ENCODE measurements at places on chromosomes 2 and 18. TPM values are rescaled to one million over a fixed set of nuclear protein-coding genes. Genes with fewer than 3 reads are reported as not detected.

GRCh38 chr18:37657493-37657892 is 91.9 kb upstream of the CELF4 start:
- H3K4me3 ChIP-seq, result no peak overlapping the region
- H3K27ac ChIP-seq, result no peak overlapping the region
- H3K4me1 ChIP-seq, result no peaks in the 10 kb centered on the region
- H3K36me3 ChIP-seq, result no peaks in the 10 kb centered on the region

GRCh38 chr18:72867746-72868584 is at the start of gene NETO1:
Gene NETO1 (minus strand): TSS chr18:72867987. CDS start chr18:72867291, 696 bp downstream.
- H3K36me3 ChIP-seq, result no peaks in the 10 kb centered on the region
- H3K4me1 ChIP-seq, result peaks cover 2% of the 10 kb centered on the region
- H3K27ac ChIP-seq, result no peak within 1 kb of the TSS
- peak; percentile 26 for DNase-seq
- peaks cover 37% of the 10 kb centered on the region for H3K27me3 ChIP-seq
- H3K4me3 ChIP-seq, result peak within 1 kb of the TSS; percentile 39

DNA sequence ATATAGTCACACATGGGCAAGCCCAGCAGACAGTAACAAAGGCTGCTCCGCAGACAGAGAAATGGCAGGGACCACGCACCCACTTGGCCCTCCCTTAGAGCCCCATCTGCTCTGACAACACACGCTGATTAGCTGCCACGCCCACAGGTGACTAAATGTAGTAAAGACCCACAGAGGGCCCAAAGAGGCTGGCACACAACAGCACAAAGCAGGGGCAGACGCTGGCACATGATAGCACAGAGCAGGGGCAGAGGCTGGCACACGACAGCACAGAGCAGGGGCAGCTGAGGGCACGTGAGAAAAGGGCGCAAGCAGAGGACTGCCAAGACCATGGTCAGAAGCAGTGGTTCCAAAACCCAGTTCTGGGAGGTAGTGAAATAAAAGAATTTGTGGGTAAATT is 10.6 kb downstream of the AFG3L2 start:
- no peak overlapping the region for H3K4me3 ChIP-seq
- no peak for DNase-seq
- H3K36me3 ChIP-seq, result peaks cover 20% of the 10 kb centered on the region
- peaks cover 12% of the 10 kb centered on the region for H3K4me1 ChIP-seq
- H3K27ac ChIP-seq, result no peak overlapping the region

DNA sequence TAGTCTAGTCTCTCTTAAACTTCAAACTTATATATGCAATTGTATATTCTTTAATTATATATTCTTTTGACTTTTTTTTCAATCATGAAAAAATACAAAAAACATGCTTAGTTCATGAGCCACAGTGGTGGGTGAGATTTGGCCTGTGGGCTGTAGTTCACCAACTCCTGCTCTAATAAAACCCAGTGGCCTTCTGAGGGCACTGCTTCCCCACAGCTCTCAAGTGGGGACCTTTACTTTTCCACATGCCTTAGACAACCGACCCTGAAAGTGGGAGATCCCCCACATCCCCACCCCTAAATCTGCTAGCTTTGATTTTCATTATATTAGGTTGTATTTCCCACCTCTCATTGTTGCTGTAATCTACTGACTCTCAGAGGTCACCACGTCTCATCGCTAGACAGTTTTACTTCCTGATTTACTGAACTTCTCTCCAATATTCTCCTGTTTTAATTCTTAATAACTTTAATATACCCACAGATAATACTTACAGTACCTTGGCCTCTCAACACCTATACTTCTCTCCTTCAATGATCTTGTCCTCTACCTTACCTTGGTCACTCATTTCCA is 57.3 kb downstream of the ROCK1 start:
- no peaks in the 10 kb centered on the region for H3K27me3 ChIP-seq
- H3K27ac ChIP-seq, result no peak overlapping the region
- no peak overlapping the region for H3K4me3 ChIP-seq
- DNase-seq, result no peak
- peaks cover 8% of the 10 kb centered on the region for H3K36me3 ChIP-seq
- peaks cover 9% of the 10 kb centered on the region for H3K4me1 ChIP-seq

- no peak for DNase-seq
- H3K36me3 ChIP-seq, result no peaks in the 10 kb centered on the region
- no peak overlapping the region for H3K27ac ChIP-seq
- no peak overlapping the region for H3K4me3 ChIP-seq
Measured at GRCh38 chr2:98875081-98875728, 60.8 kb downstream of the CRACDL start.

GRCh38 chr2:211745295-211746097 is 793.1 kb downstream of the ERBB4 start:
- no peak overlapping the region for H3K4me3 ChIP-seq
- H3K4me1 ChIP-seq, result no peaks in the 10 kb centered on the region
- H3K36me3 ChIP-seq, result no peaks in the 10 kb centered on the region
- no peak for DNase-seq
- H3K27me3 ChIP-seq, result no peaks in the 10 kb centered on the region

- peaks cover 30% of the 10 kb centered on the region for H3K36me3 ChIP-seq
- H3K27ac ChIP-seq, result no peak overlapping the region
- H3K4me1 ChIP-seq, result peaks cover 3% of the 10 kb centered on the region
- H3K4me3 ChIP-seq, result no peak overlapping the region
Measured at GRCh38 chr2:200945395-200945729, 18.1 kb downstream of the ORC2 start.

DNA sequence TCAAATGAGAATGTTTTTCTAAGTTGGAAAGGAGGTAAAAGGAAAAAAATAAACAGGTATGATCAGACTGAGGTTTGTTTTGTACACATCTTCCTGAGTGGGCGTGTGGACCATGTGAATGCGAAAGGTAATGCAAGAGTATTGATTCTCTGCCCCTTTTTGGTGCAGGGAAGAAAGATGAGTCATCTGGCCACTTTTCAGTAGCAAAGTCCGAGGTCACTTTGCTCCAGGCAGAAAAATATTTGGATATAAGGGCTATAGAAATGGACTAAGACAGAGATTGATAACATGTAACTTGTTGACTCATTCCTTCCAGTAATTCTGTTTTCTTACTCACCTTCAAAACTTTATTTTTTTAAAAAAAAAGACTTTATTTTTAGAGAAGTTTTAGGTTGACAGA is 130.5 kb downstream of the DSEL start:
- H3K27ac ChIP-seq, result no peak overlapping the region
- no peaks in the 10 kb centered on the region for H3K4me1 ChIP-seq
- no peak overlapping the region for H3K4me3 ChIP-seq
- H3K27me3 ChIP-seq, result no peaks in the 10 kb centered on the region

Gene CHAC2
- 5.5 TPM for total RNA-seq

Gene DPYSL5
- total RNA-seq, result not detected

Gene LYPD6B
- not detected for total RNA-seq

Gene METTL5
- total RNA-seq, result 62.7 TPM

Gene PARD3B
- 0.55 TPM for total RNA-seq

Gene ATP9B
- 34.2 TPM for total RNA-seq
